ENCODE measurements at places on chromosomes 16 and 17.
A peak's percentile ranks its signal among the peaks of the same experiment; 100 is the strongest.

DNA sequence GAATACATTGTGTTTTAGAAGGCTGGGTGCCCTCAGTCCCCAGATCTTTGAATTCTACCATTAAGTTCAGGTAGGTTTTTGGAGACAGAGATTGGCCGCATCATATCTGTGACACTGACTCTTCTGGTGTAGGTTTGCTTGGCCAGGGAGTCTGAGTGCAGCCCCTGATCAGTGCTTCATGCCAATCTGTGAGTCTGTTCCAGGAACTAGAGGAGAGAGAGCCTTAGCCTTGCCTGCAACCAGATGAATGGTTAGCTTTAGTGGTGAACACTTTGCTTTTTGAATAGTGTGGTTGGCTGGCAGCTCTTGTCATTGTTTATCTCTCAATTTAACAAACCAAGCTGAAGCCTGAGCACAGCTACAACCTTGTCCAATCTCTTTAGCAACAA, 87.8 kb downstream of the PLXDC1 start:
- DNase-seq, result no peak

GRCh38 chr17:58632324-58633314, 59.2 kb downstream of the TEX14 start:
- DNase-seq, result no peak

DNA sequence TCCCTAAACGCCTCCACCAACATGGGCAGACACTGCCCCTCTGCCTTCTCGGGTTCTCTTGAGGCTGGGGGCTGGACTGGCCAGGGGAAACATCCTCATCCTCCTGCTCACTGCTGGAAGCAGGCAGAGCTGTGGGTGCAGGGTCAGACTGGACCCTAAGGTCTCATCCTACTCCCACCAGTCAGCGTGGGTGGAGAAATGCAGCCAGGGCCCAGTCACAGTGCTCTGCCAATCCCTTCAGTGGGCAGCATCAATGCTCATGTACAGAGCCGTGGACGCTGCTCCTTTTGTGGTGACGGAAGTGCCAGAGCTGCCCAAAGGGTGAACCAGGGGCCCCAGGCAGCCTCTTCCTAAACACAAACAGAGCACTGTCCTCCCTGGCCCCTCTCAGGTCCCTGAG, 13.4 kb upstream of the TBX2 start:
- no peak for DNase-seq

DNA sequence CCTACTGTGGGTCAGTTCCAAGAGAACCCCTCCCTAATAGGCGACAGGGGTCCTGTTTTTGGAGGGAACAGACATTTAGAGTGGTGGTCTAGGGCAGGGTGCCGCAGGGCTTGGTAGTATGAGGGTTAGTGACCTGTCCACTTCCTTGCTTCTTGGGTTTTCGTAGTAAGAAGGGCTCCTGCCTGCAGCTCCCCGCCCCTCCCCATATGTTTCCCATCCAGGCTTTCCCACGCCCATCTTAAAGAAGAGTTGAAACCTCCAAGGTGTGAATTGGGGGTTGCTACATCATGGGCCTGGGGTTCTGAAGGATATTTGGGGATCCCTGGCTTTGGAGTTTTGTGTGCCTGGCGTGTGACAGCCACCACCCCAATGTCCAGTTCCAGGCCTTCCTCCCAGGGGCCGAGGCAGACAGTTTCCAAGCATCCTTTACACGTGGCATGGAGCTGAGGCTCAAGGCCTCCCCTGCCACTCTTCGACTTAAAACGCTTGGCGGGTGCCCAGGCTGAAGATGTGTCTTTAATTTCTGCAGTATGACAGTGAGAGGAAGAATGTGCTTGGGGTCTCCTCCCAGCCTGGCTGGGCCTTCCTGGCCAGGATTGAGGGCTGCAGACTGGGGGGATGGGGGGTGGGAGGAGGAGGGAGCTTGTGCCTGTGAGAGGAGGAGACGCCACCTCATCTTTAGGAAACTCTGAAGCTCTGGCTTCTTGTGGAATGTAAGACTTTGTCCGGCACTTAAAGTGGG, 2.3 kb upstream of the COL1A1 start:
- no peak for DNase-seq

DNA sequence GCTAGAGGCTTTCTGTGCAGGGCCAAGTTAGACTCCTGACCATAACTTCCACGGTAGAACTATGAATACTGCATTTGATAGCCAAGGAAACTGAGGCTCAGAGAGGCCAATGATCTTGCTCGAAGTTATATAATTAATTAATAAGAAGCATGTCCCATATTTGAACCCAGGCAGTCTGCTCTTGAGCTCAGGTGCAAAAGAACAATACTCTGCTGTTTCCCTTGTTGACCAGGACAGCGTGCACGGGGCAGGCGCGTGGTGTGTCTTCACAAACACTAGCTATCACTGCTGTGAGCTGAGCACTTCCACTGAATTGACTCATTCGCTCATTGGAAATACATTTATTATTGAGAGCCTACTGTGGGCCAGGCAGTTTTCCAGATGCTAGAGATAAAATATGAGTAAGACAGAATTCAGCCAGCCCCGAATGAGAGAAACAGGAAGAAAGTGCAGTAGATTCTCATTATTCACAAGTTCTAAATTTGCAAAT, 1.6 kb downstream of the CHD9 start:
- DNase-seq, result no peak

- peak; percentile 7 for DNase-seq
Observed at GRCh38 chr17:29084541-29085146, 41.7 kb downstream of the PIPOX start.

DNA sequence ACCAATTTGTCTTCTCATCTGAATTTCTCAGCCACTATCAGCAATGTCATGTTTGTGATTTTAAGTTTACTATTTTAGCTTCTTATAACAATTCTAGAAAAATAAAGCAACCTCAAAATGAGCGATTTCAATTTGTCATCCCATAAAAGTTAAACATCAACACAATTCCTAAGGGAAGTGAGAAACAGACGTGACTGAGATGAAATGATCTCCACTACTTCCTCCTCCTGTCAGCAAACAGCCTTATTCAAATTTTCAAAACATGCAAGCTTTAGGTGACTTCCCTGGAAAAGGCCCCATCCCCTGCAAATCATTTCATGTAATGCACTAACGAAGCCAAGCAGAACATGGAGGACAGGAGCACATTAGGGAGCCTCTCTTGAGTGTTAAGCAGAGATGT, 64.9 kb downstream of the ZNF652 start:
- no peak for DNase-seq

- DNase-seq, result no peak
Observed at GRCh38 chr17:75003070-75003956, 9.2 kb upstream of the MRPL58 start.

DNA sequence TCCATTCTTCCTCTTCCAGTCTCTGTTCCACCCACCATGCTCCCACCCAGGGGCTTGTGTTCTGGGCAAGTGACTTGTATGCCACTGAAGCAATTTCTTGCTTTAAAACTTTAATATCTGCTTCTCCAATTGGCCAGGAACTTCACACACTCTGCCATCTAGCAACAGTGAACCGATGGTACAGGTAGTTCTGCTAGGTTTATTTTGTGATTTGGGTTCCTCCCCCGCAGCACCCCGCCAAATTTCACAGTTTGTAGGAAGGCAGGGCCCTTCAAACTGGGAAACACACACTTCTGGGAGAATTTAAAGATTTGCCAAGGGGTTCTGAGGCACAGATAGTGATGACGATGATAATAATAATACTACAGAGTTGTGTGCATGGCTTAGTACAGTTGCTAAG, 3.3 kb downstream of the ARSG start:
- no peak for DNase-seq

- DNase-seq, result no peak
Observed at GRCh38 chr17:29060475-29060874, 17.5 kb downstream of the PIPOX start.

- DNase-seq, result no peak
Observed at GRCh38 chr16:84593825-84594724, 23.8 kb downstream of the COTL1 start.

GRCh38 chr17:61410141-61411010, 10.7 kb downstream of the TBX2 start:
- no peak for DNase-seq

DNA sequence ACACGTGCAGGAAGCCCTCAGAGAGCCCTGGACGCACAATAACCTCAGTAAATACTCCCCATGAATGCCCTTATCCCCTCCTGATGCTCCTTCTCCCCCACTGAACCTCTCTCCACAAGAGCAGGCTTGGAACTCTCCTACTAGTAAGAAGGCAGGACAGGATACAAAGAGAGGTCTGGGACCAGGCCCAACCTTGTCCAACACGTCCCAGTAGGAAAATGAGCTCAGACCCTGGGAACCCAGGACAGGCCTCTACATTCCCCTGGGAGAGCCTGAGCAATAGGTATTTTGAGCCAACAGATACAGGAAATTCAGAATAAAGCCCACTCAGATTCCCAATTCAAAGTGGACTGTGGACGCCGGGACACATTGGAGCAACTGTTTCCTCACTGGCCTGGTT, 19.2 kb downstream of the ZNF423 start:
- DNase-seq, result no peak

DNA sequence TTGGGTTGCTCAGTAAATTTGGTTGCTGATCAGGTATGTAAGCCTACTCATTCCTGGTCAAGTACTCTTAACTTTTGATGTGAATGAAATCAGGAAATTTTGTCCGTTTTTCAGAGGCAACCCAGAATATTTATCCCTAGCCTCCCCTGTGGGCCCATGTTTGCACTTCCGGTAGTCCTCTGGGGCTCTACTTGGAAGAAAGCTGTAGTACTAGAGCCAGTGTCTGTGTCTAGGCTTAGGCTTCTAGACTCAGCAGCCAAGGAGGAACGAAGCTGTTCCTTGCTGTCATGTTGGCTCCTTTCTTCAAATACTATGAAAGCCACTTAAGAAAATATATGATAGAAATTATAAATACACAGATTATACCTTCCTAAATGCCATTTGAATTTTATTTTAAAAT, 21.2 kb downstream of the ESRP2 start:
- DNase-seq, result no peak

GRCh38 chr16:56916571-56917403, 15.2 kb upstream of the HERPUD1 start:
- no peak for DNase-seq

- no peak for DNase-seq
Observed at GRCh38 chr17:49990331-49990730, 4.7 kb downstream of the DLX3 start.

DNA sequence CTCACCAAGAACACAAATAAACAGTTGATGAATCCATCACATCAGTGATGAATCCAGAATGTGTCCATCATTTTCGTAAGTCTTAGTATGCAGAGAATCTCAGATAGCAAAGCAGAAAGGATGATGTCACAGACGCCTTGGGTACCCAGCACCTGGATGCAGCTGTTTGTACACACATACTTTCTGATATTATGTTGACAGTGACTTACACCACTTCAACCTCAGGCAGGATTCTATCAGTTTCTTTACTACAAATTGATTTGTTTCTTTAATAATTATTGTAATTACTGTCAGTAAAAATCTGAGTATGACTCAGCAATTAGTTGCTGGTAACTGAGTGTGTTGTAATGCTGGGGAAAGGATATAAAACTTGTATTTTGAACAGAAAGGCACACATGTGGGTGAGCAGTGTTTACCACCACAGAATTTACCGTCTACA, 159.8 kb downstream of the RPTOR start:
- no peak for DNase-seq

DNA sequence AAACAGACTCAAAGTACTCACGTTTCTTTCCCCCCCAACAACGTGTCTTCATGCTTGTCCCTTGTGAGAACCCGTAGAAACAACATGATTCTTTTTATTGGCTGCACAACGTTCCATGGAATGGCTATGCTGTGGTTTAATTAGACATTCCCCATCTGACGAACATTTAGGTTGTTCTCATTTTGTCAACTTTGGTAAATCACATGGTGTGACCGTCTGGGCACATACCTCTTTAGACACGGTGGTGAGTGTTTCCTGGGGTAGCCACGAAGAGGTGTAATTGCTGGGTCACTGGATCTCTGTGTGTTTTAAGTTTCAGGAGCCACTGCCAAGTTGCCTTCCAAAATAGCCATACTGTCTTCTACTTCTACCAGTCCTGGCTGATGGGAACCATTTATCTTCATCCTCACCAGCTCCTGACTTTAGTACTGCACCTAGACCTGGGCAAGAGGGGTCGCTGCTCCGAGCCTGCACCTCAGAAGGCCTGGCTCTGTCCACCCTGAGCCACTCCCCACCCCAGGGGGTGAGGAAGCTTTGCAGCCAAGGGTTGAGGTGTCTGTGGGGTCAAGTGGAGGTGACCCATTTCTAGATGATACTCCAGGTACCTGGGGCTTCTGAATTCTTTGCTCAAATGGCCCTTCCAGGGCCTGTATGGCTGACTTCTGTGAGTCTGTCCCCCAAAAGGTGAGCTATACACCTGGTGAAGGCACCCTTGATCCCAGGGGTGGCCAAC, 84.7 kb downstream of the IRX5 start:
- no peak for DNase-seq

GRCh38 chr17:82441691-82442487, 8.7 kb downstream of the CYBC1 start:
- DNase-seq, result no peak

Data from NCI-H1436 treated with DMSO at 0.1 percent for 48 hours (cell line).